H4 (cell line): ENCODE measurements at places on chromosomes 4 and X. TPM values are rescaled to one million over a fixed set of nuclear protein-coding genes. Genes with fewer than 3 reads are reported as not detected.

DNA sequence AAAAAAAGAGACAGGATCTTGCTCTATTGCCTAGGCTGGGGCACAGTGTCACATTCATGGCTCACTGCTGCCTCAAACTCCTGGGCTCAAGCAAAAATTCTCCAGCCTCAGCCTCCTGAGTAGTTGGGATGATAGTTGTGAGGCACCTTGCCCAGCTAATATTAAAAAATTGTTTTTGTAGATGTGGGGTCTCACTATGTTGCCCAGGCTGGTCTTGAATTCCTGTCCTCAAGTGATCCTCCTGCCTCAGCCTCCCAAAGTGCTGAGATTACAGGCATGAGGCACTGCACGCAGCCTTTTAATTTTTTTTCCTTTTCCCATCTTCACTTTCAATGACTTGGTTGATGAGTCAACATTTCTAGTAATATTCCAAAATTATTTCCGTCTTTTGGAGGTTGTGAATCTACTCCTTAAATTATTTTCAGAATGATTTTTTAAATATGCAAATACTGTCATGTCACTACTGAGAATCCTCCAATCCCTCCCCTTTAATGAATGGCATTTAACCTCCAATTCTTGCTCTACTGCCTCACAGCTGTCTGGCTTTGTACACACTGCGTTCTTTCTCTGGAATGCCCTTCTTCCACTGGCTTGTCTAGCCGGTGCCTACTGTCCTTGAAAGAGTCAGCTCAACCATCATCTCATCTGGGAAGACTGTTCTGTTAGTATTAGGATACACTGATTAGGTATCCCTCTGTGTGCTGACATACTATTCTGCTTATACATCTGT lies 27.5 kb upstream of the DCTD start:
- DNase-seq, result no peak

Gene SH3RF1
- total RNA-seq, result 2.3 and 4.0 TPM in 2 replicates

- DNase-seq, result peak; percentile 31
Measured at GRCh38 chr4:183099537-183100297, 660 bp downstream of the WWC2 start.

DNA sequence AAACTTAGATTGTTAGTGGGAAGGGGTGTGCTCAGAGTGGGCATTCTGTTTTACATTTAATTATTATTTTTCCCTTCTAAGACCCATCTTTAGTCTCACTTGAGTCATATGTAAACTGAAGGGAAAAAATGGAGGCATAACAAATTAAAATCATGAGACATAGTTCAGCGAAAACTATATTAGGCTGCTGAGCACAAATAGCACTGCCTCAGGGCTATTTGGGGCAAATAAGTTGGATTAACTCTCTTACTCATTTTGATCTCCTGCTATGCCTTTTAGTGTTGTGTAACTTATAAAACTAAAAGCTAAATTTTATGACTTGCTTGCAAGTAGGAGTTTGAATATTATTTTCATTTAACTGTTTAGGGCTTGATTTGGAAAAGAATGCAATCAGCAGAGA lies 1329.2 kb upstream of the PCDH7 start:
- no peak for DNase-seq

DNA sequence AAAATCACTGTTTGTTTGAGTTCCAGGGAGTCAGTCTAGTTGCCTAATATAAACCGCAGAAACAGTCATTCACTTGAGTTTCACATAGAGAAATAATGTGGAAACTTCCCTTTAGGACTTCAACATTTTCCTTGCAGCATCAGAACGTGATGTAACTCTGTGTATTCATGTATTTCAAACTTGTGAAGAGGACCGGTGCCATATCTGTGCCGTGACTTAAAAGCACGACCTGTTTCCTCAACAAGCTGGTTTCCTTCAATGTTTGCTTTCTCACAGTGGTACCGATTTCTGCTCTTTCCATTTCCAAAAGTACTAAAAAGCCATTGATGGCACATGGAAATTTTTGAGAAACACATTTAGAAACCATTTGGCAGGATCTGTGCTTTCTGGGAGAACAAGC lies 166.6 kb upstream of the RAPGEF2 start:
- no peak for DNase-seq

Gene NAA11
- 7.1 and 11.0 TPM in 2 replicates for total RNA-seq

GRCh38 chr4:79788884-79789283 lies 284.1 kb downstream of the ANTXR2 start:
- DNase-seq, result no peak

Gene ACOT9
- total RNA-seq, result 41.1 and 47.0 TPM in 2 replicates

Gene CHIC2
- 17.7 and 23.8 TPM in 2 replicates for total RNA-seq

Gene IGSF1
- total RNA-seq, result 1.9 and 2.0 TPM in 2 replicates

Gene OTUD6A
- total RNA-seq, result not detected in 2 replicates

DNA sequence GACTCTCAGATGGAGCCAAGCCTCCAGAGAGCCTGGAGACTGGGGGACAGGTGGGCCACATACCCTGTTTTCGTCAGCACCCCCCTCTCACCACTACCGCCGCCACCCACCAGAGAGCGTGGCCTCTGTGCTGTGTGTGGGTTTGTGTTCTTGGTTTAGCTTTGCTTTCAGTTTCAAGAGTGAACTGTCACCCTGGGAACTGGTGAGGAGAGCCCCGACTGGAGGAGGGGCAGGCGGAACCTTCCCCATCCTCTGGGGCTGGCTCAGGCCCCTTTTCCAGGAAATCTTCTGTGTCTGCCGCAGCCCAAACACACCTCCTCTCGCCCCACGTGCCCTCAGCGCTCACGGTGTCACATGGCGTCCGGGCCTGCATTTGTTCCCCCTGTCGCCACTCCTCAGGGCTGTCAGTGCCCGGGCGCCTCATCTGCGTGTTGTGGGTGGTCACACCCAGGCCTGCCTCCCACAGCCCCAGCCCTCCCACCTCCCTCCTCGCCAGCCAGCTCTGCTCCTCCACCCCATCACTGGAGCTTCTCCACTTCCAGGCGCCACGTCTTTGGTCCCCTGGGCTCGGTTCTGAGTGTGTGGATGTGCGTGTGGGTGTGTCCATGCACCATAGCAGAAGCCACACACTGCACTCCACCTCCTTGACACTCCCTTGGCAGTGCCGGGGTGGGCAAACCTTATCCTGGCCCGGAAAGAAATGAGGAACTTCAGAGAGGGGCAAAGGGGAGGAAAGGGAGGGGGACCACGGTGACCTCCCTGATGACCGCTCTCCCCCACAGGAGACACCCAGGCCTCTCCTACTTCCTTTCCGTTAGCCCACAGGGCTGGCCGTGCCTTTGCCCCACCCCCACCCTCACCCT lies 27.8 kb downstream of the ELF4 start:
- no peak for DNase-seq

Gene PAGE5
- total RNA-seq, result 37.9 and 40.5 TPM in 2 replicates

DNA sequence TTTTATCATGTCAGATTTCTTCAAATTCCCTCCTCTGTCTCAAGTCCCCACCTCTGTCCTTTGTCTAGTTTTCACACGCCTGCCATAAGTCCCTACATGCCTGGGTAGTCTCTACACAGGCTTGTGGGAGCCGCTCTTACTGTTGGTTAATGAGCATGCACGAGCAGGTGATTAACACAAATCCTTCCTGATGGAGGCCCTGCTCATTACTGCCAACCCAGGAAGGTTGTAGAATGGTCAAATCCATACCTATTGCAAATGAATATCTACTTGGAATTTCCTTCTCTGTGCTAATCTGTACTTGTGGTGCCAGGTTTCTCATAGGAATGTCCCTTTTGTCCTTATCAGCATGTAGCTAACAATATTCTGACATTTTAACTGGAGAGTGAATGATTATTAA lies 208.4 kb upstream of the HDX start:
- DNase-seq, result no peak

DNA sequence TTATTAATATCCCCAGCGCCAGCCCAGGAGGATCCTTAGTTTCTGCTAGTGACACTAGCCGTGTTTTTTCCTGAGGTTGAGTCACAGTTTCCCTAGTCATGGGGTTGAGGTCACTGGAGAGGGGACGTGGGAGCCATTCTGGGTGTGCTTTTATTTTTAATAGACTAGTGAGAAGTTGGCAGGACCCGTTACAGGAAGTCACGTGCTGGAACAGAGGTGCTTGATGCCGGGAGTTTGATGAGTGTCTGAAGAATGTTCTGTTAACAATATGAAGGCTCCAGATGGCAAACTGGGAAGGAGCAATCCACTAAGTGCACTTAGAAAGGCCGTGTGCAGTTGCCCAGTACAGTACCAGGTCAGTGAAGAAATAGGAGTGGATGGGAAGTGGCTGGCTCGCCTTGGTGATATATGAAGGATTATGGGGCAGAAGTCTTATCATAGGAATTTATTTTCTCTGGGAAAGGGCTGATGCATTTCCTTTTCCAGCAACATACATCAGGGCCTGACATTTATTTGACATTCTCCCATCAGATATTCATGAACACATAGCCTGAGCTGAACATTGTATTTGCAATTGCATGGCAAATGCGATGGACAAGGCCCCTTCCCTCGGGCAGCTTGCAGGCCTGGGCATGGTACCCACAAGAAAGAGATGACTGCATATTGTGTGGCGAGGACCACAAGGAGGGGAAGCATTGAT lies 291.8 kb downstream of the FBXW7 start:
- no peak for DNase-seq

Gene DYNLT3
- 35.0 and 43.4 TPM in 2 replicates for total RNA-seq

Gene SLC25A5
- 399 and 652 TPM in 2 replicates for total RNA-seq

Gene F9
- not detected in 2 replicates for total RNA-seq

DNA sequence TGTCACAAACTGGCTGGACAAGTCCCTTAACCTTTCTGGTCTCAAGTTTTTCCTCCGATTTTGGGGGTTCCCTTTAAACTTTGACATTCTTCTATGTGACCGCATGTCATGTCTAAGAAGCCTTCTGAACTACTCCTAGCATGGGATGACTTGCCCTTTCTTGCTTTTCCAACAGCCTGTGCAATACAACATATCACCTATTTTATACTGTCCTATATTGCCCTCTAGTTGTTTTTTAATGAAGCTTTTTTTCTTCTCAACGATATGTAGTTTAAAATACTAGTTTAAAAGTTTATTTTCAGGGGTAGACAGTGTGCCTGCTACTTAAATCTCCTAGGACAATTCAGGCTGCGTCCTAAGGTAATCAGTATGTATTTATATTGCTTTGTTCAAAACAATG lies 1.0 kb upstream of the IGBP1 start:
- DNase-seq, result no peak

DNA sequence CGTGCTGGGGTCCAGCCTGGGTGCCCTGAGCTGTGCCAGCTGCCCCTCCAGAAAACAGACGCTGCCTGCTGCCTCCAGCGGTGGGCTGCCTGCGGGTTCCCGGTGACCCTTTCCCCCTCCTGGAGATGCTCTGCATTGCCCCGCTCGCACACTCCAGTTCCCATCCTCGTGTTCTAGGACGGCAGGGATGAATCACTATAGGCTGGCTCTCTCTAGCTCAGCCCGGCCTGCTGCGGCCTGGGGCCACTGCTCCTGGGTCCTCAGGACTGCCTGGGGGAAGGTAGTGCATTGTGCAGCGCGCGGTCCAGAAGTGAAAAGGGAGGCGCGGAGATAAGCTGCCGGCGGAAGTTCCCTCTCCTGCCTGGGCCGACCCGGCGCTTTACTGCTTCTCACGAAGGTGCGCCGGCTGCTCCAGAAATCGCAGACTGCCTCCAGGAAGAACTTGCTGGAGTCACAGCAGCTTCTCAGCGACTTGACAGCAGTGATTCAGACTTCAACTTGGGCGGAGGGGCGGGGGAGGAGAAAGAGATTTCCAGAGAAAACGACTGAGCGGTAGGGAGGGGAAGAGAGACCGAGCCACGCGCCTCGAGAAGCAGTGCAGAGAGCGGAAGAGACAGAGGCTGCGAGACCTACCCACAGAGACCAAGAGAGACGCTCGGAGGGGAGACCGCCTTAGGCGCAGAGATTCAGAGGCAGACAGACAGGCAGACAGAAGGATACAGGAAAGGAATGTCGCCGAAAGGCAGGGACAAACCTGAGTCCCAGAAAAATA lies 6.7 kb upstream of the MSX1 start:
- DNase-seq, result no peak

DNA sequence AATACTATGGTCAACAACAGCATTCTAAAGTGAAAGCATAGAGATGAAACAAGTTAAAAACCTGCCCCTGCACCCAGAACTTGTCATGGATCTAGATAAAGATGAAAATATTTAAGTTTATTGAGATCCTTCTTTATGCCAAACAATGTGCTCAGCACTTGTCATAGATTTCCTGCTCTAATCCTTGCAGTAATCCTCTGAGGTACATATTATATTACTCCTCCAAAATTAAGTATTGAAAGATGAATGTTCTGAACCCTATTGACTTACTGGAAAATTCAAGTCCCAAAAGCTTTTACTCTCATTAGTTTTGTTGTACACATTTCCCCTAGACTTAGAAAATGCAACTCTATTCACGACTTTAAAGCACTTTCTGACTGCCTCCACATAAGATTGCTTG lies 35.6 kb downstream of the CAMK2D start:
- DNase-seq, result no peak

- DNase-seq, result no peak
Measured at GRCh38 chrX:131918839-131919238, 104.3 kb upstream of the STK26 start.

DNA sequence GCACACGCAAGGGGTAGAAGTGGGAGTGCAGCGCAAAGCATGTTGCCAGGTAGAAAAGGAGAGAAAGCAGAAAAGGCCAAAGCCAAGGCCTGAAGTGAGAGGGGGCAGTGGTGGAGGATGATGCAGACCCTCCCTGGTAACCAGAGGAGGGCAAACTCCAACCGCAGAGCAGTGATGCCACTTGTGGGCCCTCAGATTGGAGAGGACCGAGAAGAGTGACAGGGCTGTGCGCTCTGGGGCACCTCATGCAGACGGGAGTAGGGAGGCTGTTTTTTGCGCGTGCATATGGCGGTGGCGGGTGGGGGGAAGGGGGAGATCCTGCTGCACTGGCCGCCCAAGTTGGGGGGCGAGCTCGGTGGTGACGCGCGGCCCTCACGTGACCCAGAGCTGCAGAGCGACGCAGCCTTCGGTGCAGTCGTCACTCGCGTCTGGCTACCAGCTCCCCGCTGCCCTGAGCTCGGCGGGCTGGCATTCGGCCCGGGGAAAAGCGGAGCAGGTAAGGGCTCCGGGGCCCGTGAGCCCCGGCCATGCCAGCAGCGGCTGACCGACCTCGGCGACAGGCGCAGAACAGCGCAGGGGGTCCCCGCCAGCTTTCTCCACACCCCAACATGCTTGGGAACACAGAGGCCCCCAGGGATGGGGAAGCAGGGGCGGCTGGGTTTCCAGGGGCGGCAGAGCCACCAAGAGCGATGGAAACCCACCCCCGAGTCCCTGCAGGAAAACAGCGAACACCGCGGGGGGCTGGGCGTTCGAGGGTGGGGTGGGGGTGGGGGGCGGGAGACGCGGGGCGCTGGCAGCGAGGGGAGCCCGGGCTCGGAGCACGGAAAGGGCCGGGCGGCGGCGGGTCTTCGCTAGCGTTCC lies at the start of gene BEX3:
Gene BEX3, plus strand, starts transcription at position 421 of the 861 bp plus-strand sequence. CDS start 984 bp downstream, outside the sequence.
- DNase-seq, result peak; percentile 61

GRCh38 chr4:174430576-174430975 lies 91.7 kb downstream of the HPGD start:
- DNase-seq, result no peak

- no peak for DNase-seq
Measured at GRCh38 chr4:14743172-14743571, 259.1 kb upstream of the CPEB2 start.

Gene ANOS1
- total RNA-seq, result 4.1 and 6.6 TPM in 2 replicates

- DNase-seq, result no peak
Measured at GRCh38 chrX:43735957-43736356, 79.9 kb downstream of the MAOA start.
